Astrocyte of the cerebellum (primary cell): ENCODE measurements at places on chromosomes 5 and 9.

DNA sequence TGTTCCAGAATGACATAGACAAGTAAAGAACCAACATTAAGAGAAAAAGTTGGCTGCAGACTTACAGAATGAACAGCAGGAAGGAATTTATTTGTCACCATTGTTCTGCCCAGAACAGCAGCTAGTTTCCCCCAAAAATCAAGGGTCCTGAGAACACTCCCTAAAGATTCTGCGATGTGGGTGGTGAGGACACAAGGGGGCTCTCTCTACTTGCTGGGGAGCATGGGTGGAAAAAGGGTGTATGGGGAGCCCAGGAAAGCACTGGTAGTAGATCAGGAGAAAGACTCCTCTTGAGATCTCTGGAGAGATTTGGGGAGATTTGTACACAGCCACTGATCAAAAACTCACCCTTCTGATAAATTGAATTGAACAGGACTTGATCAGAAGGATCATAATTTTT is 316.5 kb downstream of the KCTD16 start:
- no peak for DNase-seq

DNA sequence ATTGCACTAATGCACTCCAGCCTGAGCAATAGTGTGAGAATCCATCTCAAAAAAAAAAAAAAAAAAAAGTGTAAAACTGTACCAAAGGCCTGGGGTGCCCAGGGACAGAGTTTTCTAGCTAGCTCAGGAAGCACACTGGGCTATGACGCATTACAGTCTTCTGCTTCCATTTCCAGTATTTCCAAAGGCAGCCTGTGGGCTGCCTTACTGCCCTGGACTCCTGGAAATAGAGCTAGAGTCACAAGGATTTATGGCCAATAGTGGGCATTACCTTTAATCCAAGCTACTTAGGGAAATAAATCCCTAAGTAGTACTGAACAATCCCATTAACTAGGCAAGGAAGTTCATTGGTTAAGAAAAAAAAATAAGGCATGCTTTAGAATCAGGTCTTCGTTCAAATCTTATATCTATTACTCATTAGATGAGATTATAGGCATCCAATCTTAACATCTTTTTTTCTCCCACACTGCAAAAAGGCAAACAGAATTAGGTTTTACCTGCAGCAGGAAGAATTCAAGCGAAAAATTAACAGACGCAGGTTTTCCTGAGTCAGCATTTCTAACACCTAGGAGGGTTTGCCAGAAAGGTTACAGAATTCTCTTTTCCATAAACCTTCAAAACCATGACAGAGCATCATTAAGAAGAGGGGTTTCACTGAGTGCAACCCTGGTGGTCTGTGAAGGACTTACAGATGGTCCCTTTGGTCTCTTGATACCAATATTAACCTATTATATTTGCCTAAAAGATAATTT is 85.6 kb upstream of the CCDC112 start:
- no peak for DNase-seq

- no peak for DNase-seq
These were observed 1355.5 kb downstream of the MAT2B start for GRCh38 chr5:164860896-164861295.

DNA sequence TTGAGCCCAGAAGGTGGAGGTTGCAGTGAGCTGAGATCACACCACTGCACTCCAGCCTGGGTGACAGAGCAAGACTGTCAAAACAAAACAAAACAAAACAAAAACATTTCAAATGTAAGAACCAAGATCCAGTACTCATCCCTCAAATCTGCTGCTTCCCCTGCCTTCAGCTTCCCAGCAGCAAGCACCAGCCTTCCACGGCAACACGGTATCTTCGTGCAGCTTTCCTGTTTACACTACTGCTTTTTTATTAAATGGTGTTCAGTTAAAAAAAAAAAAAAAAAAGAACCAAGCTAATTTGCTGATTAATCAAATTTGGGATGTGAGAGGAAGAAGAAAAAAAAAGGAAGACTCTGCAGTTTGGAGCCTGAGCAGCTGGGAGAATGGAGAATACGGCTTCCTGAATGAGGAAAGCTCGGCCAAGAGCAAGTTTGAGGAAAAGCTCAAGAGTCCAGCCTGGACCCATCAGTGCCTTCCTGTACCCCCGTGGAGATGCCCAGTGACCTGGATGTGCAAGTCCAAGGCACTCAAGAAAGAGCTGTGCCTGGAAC is 28.0 kb upstream of the SLC2A8 start:
- DNase-seq: no peak

- DNase-seq: no peak
These were observed 168.7 kb upstream of the TBCA start for GRCh38 chr5:77944757-77945340.

DNA sequence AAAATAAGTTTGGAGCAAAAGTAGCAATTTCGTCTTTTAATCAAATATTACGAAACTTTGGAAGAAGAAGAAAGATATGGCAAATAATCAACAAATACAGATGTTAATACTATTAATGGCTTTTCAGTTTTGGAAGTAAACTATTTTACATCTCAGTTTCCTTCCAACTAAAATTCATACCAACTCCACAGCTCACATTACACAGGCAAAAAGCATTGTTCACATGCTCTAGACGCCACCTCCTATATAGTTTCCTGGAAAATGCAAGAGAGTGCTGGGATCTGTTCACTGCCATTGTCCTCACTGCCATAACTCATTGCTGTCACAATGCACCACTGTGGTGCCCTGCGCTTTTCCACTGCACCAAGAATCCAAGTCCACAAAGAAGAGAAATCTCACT is 149.0 kb upstream of the FTMT start:
- DNase-seq: no peak

DNA sequence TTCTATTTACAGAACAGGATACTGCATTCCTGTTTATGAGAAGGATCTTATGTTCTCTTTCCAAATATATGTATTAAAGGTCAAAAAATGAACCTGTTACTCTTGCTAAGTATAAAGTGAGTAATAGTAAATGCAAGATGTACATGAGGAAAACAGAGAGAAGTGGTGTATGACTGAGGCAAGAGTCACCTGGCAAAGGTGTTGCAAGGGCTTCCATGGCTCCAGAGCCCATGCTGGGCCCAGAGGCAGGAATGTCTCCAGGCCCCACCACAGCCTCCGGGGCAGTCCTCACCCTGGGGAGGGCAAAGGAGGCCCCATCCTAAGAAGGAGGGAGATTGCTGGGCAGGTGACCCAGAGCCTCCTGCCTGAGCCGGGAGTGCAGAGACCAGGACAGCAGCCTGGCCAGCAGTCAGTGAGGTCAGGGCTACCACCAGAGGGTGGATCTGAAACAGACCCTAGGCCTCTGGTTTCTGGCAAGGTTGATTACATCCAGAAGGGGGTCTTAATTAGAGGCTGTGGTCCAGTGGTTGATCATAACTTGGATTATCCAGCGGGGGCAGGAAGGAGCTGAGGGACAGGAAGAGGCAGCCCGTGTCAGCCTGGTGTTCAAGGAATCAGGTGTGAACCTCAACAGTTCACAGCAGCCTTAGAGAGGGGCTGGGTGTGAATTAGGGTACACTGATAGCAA is 57.3 kb upstream of the CPLX2 start:
- no peak for DNase-seq

DNA sequence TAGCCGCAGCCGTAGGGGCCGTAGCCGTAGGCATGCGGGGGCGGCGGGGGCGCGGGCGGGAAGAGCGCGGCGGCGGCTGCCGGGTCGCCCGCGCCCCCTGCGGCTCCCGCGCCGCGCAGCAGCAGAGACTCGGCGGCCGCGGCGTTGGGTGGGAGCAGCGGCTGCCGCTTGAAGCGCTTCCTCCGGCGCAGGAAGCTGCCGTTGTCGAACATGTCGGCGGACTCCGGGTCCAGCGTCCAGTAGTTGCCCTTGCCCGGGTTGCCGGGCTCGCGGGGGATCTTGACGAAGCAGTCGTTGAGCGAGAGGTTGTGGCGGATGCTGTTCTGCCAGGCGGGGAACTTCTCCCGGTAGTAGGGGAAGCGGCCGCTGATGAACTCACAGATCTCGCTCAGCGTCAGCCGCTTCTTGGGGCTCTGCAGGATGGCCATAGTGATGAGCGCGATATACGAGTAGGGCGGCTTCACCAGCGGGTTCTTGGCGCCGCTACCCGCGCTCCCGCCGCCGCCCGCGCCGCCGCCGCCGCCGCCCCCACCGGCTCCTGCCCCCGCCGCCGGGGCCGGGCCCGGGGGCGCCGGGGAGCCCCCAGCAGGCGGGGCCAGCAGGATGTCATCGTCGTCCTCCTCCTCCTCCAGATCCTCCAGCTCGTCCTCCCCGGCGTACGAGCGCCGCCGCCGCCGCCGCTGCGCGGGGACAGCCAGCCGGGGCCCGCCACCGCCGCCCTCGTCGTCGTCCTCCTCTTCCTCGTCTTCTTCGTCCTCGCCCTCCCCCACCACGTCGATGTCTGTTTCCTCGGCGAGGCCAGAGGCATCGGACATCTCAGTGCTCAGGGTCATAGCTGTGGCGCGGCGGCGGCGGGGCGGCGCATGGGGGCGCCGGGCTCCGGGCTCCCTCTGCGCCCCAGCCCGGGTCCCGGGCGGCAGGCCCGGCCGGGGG is 781 bp downstream of the FOXD1 start:
- no peak for DNase-seq

DNA sequence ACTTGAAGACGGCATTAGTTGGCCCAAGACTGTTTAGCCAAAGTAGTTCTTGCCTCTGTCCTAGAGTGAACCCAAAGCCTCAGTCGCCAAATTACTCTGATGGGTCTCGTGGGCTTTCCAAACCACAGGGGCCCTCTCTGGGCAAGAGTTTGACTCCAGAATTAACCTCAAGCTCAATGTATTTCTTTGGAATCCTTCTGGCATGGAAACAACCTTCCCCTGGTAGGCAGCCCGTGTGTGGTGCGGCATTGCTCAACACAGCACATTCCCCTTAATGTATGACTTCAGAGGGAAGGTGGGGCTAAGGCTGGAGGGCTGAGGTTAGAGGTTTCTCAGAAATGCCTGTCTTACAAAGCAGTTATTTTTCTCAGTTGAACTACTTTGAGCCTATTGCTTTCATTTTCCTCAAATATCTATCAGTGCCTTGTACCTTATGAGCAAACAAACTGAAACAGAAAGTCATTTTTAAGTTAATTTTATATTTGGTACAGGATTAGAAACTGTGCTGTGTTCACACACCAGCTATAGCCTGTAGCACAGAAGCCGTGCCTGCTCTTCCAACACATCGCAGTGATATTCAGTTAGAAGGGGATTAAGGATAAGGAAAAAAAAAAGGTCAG is 123.9 kb upstream of the HAPLN1 start:
- peak; percentile 99 for DNase-seq

DNA sequence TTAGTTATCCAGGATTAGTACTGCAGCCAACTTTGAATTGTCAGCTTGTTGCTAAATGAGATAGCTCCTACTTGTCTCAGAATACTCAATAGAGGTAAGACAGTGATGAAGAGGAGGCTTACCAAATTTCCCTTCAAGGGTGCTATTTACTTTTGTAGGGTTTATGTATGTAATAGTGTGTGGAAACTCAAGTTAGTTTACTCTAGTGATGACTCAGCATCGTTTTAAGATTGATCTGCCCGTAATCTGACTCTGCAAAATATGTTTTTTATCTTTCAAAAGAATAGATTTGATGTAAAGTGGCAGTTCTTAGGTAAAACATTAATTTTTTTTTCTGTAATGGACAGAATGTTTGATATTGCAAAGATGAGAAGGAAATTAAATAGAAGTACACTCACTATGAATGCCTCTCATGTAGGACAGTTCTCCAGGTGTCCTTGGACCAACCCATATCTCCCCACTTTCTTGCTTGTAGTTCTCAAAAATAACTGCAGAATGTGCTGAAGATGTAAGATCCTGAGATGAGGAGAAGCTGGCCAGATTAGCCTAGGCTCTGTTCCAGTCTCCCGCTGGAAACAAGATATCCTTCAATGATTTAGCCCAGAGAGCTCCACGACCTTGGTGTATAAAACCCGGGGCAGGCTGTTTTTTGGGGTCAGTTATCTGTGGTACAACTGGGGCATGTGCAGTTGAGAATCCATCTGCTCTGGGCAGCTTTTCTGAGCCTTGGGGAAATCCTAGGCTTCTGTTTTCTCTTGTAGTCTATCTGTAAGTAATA is 24.4 kb upstream of the MROH2B start:
- no peak for DNase-seq

DNA sequence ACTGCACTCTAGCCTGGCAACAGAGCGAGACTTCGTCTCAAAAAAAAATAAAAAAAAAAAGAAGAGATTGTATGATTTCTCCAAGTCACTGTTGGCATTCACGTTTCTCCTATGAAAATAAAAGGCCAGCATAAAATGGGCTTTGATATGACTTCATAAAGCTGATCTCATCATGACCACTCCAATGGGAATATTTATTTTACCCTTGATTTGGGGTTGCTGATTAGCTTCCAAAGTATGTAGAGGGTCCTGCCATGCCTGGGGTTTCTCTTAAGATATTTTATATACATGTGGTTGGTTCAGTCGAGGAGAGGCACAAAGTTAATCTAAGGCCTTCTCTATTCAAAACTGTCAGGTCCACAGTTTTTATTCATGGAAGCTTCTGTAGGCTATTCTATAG is 247.0 kb upstream of the TNC start:
- no peak for DNase-seq

DNA sequence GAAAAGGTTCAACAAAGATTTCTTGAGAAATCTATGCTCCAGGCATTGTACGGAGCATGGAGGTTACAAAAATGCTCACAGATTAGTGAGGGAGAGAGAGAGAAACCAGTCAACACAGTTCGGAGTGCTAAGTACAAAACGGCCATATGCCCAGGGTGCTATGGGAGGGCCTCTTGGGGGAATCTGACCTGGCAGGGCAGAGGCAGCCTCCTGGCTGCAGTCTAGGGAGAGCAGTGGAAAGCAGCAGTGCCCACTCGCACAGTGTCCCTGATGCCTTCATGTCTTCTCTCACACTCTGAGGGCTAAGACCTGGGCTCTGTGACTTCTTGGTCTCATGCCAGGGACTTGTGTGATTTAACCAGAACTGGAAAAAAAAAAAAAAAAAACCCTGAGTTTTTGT is 29.8 kb upstream of the SMC5 start:
- DNase-seq: no peak

- DNase-seq: no peak
These were observed 136.1 kb upstream of the HAND1 start for GRCh38 chr5:154614125-154614524.

GRCh38 chr5:14197056-14197455 is 53.9 kb downstream of the TRIO start:
- DNase-seq: no peak

- peak; percentile 83 for DNase-seq
These were observed 34.7 kb downstream of the SHOC1 start for GRCh38 chr9:111759762-111760639.

GRCh38 chr5:86175224-86175623 is 442.5 kb upstream of the COX7C start:
- no peak for DNase-seq
